ENCODE measurements at places on chromosomes 13 and 19.

GRCh38 chr13:95137096-95137495, 164.2 kb downstream of the ABCC4 start:
- DNase-seq, result no peak

GRCh38 chr19:35935911-35936737, at the start of gene LRFN3:
LRFN3 (plus strand) TSS chr19:35936374; CDS start chr19:35939426, 3,052 bp downstream.
- peak; percentile 63 for DNase-seq

DNA sequence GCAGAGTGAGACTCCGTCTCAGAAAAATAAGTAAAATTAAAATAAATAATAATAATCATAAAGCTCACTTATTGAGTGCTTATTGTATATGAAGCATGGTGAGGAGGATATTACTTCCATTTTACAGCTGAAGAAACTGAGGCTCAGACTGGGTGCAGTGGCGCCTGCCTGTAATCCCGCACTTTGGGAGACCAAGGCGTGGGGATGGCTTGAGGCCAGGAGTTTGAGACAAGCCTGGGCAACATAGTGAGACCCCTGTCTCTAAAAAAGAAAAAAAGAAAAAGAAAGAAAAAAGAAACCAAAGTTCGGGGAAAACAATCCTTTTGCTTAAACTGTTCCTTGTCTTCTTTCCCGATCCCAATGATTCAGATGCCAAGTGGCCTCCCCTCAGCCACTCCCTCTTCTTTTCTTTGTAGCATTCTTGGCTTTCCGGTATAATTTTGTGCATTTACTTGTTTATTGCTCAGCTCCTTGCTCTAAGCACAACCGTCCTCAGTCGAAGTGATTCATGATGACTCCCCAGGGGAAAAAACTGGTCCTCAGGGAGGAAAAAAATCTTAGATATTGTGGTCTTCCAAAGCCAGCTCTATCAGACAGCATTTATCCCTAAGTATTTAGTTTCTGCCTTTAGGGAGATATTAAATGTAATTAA, 965 bp upstream of the EIF3G start:
- no peak for DNase-seq

- no peak for DNase-seq
Measured at GRCh38 chr13:109720758-109721184, 65.6 kb downstream of the IRS2 start.

GRCh38 chr13:46340011-46340410, 47.0 kb downstream of the RUBCNL start:
- DNase-seq, result no peak

DNA sequence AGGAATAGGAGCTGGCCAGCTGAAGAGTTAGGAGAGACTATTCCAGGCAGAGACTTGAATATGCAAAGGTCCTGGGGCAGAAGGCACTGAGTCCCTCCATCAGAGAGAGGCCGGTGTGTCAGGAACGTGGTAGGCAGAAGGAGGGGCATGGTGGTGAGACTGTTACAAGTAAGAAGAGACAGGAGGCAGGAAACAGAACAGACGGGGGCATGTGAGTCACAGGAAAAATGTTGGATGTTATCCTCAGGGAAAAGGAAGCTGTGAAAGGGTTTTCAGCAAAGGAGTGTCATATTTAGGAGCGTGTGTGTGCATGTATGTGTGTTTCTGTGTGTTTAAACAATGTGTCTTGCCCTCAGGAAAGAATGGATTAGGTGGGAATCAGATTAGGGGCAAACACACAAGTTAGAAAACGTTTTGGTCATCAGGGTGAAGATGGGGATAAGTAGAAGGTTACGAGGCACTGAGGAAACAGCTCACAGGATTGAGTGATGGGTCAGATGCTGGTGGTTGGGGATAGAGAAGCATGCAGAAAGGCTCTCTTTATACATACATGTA, 1.1 kb downstream of the EDDM13 start:
- DNase-seq, result no peak

DNA sequence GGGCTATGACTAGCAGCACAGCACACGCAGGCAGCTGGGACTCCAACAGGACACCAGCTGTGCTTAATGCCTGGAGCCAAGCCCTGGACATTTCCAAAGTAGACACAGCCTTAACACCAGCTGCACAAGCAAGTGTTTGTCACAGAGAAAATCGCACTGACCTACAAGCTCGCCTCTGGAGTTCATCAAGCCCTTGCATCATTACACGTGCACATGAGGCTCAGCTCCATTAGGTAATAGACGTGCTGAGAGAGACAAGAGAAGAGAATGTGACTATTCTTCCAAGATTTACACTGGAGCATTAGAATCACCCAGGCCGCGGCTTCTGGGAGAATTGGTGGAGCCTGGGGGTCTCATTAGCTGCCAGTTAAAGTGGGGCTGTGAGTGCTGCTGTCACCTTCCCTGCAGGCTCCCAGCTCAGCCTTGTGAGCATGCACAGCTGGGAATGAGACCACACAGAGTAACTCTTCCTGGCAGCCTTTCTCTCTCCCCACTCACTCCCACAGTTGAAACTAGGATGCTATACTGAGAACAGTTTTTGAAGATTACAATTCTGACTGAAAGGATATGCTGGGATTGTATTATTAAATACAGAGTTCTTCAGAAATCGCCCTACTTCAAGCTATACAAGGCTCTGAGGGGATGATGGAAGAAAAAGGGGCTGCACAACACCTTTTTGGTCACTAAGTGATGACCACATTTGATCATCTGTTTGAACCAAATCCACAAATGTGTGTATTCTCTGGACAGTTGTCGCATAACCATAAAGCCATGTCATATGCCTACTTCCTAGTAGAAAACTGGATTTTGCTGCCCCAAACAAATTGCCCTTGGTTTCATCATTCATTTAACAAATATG, 10.5 kb downstream of the STOML3 start:
- no peak for DNase-seq

GRCh38 chr13:27044837-27045570, 126.6 kb downstream of the USP12 start:
- DNase-seq, result no peak

DNA sequence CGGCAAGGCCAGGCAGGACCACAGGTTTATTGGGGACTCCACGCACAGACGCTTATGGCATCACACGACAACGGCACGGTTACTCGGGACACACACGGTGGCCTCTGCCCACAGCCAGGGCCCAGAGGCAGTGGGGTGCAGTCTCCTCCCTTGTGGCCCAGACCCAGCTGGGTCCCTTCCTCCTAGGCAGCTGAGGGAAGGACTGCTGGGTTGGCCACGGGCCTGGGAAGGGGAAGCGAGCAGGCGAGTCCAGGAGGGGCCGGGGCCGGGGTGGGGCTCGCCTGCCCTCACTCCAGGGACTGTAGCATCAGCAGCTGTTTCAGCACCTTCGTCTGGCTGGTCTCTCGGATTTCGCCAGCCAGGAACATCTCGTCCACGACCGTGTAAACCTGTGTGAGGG, 12.5 kb downstream of the AP2S1 start:
- DNase-seq, result no peak

DNA sequence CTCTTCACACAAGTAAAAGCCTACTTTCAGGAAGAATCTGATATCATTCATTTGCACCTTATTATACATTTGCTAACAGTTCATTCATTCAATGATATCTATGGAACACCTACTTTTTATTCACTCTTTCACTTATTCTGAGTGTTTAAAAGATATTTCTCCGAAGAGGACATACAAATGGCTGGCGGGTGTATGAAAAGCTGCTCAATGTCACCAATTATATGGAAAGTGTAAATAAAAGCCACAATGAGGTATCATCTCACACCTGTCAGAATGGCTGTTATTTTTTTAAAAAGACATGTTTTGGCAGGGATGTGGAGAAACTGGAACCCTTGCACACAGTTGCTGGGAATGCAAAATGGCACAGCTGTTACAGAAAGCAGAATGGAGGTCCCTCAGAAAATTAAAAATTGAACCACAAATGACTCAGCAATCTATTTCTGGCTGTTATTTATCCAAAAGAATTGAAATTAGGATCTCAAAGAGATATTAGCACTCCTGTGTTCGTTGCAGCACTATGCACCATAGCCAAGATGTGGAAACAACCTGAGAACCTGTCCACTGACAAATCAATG, 127.6 kb upstream of the IRS2 start:
- DNase-seq, result no peak

Measured in activated CD8-positive, alpha-beta memory T cell treated with anti-CD3 and anti-CD28 coated beads, Interleukin-2, amount 50 U/mL, for 4 hours (primary cell).